ENCODE measurements at places on chromosomes 6 and 20.
A peak's percentile ranks its signal among the peaks of the same experiment; 100 is the strongest.

DNA sequence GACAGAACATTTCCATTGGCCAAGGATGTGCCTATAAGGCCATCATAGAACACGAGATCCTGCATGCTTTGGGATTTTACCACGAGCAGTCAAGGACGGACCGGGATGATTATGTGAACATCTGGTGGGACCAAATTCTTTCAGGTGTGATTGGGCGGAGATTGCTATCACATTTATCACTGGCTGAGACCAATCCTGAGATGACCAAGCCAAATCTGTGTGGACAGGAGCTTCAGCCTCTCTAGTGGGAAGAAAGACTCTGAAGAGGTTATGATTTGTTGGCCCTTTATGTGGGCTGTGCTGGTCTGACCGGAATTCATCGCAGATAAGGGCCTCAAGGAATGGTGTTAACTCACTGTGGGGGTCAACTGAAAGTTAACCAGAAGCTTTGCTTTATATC, 26.4 kb downstream of the MEP1A start:
- no peak for DNase-seq

DNA sequence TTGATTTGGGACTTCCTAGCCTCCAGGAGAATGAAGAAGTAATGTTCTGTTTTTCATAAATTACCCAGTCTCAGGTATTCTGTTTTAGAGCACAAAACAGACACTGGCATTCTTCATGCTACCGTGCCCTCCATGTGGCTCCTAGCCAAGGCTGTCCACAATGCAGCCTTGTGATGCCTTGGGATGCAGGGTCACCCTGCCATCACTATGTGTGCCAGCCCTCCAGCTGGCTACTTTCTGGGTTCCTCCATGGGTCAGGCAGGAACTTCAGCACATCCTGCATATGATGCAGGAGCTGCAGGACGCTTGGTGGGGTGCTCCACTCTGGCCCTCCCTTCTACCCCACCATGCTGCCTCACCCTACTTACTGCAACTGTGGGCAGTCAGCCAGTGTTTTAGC, 38.0 kb upstream of the FAM50B start:
- no peak for DNase-seq

DNA sequence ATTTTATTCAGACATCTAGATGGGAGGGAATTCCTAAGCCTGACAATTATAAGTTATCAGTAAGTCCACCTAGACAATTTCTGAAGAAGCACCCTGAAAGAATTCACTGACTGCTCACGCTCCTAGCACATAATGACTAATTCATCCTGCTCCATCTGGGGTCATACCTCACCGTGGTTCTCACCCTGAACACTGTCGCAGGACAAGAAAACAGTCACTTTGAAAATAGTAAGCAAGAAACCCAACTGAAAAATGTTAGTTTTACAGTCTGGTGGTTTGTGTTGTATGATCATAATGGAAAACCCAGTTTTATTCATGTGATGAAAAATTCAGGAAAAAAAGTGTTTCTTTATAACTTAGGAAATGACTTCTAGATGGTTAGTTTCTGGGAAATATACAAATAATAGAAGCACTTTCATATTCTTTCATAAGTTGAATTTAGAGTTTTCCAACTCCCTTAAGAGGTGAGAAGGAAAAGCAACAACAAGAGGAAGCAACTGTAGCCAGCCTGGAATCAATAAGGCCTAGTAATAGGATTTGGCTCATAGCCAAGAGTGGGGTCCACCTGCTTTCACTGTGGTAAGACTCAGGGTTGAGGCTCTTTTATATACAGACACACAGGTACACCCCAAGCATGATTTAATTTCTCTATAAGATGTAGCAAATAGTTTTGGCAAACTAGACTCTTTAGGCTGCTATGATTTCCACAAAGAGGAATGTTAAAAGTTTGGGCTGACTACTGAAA, 94.1 kb downstream of the HIVEP2 start:
- DNase-seq = no peak

GRCh38 chr6:140073456-140073855, 699.0 kb upstream of the CITED2 start:
- DNase-seq = peak; percentile 58

GRCh38 chr20:31474758-31475427, at the start of the genes DEFB124 and REM1:
Gene DEFB124, minus strand, starts transcription at chr20:31475127. Its CDS starts 2,114 bp downstream, at chr20:31473013.
Gene REM1, plus strand, starts transcription at chr20:31475288. Its CDS starts 1,158 bp downstream, at chr20:31476446.
- no peak for DNase-seq

DNA sequence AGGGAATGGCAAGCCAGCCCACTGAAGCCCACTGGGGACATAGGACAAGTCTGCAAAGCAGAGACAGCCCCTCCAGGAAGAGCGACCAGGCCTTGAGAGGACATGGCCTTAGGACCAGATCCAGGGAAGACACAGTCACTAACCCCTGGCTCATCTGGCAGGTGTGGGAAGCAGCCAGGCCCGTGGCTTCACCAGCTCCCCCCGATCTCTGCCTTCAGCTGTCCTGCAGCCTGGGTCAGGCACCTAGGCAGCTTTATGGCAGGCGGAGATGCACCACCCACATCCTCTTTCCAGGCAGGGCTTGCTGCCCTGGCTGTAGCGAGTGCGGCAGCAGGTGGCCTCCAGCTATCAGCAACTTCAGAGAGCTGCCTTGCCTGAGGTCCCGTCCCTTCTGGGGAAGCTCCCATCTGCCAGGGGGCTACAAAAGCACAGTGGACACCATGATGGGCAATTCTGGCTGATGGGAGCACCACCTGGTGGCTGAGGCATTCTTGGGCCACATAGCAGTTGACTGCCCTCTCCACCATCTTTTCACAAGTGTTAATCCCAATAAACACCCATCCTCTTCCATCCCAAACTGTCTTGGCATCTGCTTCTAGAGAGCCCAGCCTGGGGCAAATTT, 85.8 kb downstream of the DZANK1 start:
- DNase-seq = no peak

DNA sequence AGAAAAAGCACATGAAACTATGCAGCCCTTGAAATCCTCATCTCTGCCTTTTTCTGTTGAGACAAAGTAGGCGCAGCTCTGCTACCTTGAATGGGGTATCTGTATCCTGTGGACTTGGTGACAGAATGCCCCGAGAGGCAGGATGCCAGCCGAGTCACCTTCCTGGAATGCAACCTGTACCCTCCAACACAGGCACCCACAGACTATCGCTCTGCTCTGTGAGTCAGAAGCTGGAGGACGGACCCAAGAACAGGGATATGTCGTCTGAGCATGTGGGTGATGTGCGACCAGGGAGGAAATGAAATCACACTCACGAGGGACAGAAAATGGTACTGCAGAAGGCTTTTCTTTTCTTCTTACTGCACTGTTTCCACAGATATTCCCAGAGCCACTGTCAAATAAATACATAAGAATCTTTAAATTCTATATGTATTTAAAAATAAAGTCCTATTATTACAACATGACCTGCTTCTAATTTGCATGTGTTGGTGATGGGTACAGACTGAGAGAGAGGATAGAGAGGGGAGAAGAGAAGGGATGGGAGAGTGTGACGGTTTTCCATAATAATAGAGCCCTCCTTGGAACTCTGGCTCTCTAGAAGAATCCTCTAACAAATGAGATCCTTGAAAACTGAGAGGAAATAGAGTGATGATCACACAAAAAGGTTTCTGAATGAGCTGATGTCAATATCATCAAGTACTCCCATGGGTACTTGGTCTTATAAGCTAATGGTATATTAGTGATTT, 308.1 kb downstream of the FOXC1 start:
- DNase-seq = no peak

GRCh38 chr6:104829183-104829958, 30.3 kb downstream of the HACE1 start:
- DNase-seq = no peak

GRCh38 chr6:162271922-162272321, 455.6 kb downstream of the PRKN start:
- DNase-seq = no peak

- no peak for DNase-seq
Observed at GRCh38 chr6:7421066-7421465, 31.5 kb downstream of the RIOK1 start.

DNA sequence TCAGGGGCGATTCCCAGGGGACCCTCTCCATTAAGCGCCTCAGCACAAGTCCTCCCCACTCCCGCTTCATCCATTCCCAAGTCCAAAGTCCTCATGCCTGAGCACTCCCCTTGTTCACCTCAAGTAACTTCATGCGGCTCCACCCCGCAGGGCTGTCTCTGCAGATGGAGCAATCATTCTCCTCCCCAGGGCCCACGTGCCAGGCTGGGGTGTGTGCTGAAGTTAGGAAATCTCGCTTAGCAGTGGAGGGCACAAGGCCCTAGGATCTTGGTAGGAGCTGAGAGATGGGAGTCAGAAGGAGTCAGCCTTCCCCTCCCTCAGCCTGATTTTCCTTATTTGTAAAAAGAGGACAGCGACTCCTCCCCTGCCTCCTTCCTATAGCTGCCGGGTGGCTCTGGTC, 3.5 kb downstream of the TGM3 start:
- DNase-seq = peak; percentile 76

- DNase-seq = no peak
Observed at GRCh38 chr6:100891079-100891478, 9.9 kb upstream of the ASCC3 start.

- no peak for DNase-seq
Observed at GRCh38 chr20:16363506-16364319, 209.5 kb downstream of the KIF16B start.

GRCh38 chr6:50381099-50381415, 331.3 kb upstream of the DEFB112 start:
- DNase-seq = no peak

GRCh38 chr20:64146301-64146935, 17.8 kb upstream of the MYT1 start:
- no peak for DNase-seq

- no peak for DNase-seq
Observed at GRCh38 chr6:79571030-79571367, 33.8 kb upstream of the LCA5 start.

DNA sequence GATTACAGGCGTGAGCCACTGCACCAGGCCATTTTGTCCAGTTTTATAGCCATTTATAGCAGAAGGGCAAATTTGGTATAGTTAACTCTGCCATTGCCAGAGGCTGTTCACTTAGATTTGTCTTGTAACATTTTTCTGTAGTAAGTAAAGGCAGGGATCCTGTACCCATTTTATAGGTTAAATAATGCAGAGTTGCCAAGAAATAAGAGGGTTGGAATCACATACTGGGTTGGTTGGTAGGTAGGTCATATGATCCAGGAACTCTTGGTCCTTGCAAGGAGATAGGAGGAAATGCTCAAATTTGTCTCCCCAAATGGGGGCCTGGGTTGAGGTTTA, 68.1 kb downstream of the SHLD1 start:
- no peak for DNase-seq

GRCh38 chr20:56685879-56686278, 56.8 kb downstream of the TFAP2C start:
- no peak for DNase-seq

DNA sequence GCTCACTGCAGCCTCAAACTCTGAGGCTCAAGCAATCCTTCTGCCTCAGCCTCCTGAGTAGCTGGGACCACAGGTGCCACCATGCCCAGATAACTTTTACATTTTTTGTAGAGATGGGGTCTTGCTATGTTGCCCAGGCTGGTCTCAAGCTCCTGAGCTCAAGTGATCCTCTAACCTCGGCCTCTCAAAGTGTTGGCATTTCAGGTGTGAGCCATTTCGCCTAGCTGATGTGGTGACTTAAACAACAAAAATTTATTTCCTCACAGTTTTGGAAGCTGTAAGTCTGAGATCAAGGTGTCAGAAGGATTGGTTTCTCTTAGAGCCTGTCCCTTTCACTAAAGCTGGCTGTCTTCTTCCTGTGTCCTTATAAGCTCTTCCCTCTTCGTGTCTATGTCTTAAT, 15.0 kb upstream of the JARID2 start:
- peak; percentile 44 for DNase-seq

DNA sequence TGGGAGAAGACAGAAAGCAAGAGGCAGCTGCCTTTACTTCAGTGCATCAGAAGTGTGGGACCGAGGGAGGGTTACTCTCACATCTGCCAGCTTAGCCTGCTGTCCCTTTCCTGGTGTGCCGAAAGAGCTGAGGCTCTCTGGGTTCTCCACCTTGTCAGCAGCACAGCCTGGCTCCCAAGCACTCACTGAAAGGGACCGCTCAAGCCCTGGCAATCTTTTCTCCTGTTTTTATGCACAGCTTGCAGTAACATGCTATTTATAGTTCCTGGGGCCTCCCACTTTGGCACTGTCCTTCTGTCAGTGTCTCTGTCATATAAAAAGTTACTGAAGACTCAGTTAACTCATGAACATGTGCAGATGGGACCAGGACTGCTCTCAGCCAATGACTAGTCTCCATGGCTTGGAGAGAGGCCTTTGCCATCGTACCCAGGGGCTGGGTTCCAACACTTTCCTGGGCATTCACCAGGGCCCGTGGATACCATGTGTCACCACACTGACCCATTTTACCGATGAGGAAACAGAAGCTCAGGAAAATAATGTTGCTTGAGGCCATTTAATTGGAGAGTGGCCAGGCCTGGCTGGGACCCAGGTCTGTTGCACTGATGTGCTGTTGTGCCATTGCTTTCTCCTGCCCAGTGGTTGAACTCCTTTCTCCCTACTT, 46.2 kb downstream of the PANK2 start:
- DNase-seq = no peak

- no peak for DNase-seq
Observed at GRCh38 chr6:96099069-96099468, 83.3 kb downstream of the FUT9 start.

GRCh38 chr6:169738976-169739529, 12.3 kb downstream of the DYNLT2 start:
- DNase-seq = no peak

- peak; percentile 56 for DNase-seq
Observed at GRCh38 chr6:149212892-149213801, 104.4 kb upstream of the TAB2 start.

DNA sequence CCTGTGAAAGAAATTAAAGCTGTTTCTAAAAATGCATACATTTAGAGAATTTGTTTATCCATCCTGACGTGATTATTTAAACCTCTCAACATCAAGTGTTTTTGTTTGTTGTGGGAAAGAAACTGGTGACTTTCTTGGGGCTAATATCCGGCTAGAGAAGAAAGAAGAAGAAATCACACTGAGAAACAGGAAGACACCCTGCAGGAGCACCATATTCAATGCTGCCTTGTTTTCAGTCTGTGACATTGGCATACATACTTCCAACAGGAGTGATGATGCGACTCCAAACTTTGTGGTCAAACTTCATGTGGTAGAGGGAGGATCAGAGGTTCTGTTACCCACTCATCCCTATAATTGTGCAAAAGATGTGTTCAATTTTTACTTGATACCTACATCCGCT, 997.6 kb upstream of the CITED2 start:
- DNase-seq = no peak

- peak; percentile 71 for DNase-seq
Observed at GRCh38 chr6:42745083-42745639, 742 bp downstream of the TBCC start.

DNA sequence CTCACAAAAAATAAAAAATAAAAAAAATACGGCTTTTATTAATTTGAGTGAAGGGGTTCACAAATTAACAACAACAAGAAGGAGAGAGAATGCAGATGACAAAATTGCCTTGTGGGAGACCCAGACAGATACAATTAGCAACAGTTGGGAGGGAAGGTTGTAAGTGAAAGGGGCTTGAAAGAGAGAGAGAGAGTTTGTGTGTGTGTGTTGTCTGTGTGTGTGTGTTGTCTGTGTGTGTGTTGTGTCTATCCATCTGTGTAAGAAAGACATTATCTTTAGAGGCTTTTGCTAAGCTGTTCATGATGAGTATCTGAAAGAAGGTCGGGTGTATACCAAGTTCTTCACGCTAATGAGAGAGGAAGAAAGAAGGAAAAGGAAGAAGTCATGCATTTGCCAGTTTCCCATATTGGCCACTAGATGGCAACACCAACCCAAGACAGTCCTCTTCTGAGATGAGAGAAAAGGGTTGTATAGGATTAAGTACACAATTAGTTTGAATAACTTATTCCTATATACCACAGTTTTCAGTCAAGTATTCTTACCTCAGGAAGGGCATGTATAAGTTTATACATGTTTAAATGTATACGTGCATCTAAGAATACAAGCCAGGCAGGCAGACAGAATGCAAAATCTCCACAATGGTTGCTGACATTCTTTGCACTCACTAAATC, 63.7 kb upstream of the CD2AP start:
- peak; percentile 58 for DNase-seq

All from MV-4-11 (cell line).